ENCODE measurements at places on chromosomes 1 and 21.

DNA sequence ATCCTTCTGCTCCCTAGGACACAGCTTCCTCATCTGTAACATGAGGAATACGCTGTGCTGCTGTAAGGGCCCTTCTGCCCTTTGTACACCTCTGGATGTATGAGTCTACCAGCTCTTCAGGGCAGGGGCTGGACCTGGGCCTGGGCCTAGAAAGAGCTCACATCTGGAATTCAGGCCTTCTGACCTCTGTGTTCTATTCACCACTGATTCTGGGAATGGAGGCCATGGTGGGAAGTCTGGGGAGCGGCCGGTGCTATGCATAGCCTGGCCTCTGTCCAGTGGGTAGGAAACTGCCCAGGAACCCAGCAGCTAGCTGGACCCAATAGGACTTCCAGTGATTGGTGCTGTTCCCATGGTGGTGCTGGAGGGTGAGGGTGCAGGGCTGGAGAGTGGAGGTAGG, 11.0 kb upstream of the GPR61 start:
- DNase-seq = no peak

- no peak for DNase-seq
Observed at GRCh38 chr1:21035794-21036193, 140.9 kb downstream of the EIF4G3 start.

GRCh38 chr1:223046011-223046410, 97.0 kb downstream of the TLR5 start:
- no peak for DNase-seq

- no peak for DNase-seq
Observed at GRCh38 chr21:24470852-24471251, 1136.4 kb downstream of the MRPL39 start.

DNA sequence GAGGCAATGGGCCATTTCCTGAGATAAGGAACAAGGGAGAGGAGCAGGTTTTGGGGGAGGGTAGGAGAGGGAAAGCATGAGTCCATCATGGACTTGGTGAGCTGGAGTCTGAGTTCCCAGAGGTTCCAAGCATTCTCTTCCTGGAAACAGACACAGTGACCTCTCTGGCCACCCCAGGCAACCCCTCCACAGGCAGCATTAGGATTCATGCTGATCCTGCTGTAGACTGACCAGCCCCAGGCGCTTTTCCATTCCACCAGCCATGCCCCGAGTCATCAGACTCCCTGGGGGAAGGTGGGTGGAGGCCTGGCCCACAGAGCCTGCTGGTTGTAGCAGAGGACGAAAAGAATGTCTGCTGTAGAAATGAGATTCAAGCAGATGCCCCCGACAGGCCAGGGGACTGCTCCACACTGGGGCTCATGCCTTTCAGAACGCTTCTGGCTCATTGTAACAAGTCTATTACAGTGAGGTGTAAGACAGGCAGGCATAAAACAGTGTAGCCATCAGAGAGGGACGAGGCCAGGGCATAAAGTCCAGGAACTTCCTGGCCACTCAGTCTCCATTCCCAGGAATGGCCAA, 52.2 kb downstream of the KCND3 start:
- DNase-seq = no peak

DNA sequence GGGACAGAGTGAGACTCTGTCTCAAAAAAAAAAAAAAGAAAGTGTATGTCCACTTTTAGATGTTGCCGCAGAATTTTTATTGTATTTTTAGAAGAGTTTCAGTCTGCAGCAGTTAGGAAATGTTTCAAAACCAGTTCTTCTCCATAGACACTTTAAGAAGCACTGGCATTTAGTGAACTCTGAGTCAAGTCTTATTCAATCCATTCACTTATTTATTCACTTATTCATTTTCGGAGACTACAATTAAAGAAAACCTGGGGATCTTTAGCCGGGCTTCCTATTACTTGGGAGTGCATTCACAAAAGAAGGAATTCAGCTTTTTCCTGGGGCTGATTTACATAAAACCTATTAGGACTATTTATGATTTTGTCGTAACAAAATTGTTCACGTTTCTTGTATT, 12.3 kb downstream of the RCAN3 start:
- DNase-seq = no peak

DNA sequence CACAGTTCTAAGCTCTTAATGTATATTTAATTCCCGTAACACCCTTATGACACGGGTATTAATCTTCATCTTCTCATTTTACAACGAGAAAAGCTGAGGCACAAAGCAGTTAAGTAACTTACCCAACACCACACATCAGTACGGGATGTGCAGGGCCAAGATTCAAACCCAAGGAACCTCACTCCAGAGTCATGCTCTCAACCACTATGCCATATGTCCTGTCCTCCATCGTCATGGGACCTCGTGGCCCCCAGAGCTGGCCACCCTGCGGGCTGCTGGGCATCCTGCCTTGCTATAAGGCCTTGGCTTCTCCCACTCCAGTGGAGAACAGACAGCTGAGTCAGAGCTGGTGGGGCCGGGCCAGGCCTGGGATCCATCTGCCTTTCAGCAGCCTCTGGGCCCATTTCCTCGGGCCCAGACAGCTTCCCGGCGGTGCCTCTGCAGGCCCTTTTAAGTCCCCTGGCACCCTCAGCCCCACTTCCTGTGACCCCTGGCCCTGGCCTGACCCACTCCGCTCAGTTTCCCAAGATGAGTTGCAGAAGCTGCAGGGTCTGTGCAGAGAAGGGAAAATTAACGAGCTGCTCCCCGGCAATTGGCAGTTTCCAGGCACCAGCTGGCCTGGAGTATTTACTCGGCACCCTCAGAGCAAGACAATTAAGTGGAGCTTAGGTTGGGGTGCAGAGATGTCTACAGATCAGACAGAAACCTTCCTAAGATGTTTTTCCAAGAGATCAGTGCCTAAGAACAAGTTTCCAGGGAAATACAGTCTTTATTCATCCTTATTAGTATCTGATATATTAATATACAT, 98.2 kb downstream of the EPHB2 start:
- no peak for DNase-seq

DNA sequence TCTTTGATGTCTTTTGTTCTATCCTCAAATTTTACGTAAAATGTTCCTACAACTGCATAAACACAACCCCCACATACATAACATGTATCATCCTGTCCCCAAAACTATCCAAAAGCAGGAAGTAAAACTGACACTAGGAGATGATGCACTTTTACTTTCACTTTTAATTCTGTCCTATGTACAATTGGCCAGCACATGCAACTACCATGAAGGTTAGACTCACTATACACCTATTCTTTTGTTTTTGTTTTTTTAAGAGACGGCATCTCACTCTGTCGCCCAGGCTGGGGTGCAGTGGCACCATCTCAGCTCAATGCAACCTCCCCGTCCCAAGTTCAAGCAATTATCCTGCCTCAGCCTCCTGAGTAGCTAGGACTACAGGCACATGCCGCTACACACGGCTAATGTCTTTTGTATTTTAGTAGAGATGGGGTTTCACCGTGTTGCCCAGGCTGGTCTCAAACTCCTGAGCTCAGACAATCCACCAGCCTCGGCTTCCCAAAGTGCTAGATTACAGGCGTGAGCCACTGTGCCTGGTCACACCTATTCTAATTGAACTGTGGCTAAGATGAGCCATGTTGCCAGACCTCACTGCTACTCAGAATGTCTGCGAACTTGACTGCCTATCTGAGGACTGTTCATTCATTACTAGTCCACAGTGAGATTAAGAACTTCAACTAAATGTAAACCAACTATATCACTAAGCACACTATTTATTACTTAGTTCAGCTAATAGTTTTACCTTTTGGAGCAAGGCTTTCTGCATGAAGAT, 48.0 kb downstream of the TOR3A start:
- DNase-seq = no peak

GRCh38 chr1:59125154-59125553, 171.7 kb upstream of the FGGY start:
- no peak for DNase-seq

GRCh38 chr1:99725996-99726395, 40.4 kb downstream of the FRRS1 start:
- DNase-seq = no peak

GRCh38 chr21:44408226-44408625, 47.1 kb upstream of the LRRC3 start:
- no peak for DNase-seq

DNA sequence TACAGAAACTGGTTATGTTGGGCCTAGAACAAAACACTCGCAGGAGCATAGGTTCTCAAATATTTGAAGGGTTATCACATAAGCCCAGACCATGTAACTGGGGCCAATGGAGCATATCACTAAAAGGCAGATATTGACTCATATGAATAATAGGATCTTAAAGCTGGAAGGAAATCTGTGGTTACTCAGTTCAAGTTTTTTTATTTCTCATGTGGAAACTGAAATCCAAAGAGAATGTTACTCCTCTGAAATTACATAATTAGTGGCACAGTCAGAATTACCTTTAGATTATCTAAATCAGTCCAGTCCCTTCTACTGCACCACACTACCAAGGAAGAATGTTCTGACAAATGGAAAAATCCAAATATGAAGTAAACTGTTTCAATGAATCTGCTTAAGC, 12.0 kb downstream of the SLAMF8 start:
- no peak for DNase-seq

DNA sequence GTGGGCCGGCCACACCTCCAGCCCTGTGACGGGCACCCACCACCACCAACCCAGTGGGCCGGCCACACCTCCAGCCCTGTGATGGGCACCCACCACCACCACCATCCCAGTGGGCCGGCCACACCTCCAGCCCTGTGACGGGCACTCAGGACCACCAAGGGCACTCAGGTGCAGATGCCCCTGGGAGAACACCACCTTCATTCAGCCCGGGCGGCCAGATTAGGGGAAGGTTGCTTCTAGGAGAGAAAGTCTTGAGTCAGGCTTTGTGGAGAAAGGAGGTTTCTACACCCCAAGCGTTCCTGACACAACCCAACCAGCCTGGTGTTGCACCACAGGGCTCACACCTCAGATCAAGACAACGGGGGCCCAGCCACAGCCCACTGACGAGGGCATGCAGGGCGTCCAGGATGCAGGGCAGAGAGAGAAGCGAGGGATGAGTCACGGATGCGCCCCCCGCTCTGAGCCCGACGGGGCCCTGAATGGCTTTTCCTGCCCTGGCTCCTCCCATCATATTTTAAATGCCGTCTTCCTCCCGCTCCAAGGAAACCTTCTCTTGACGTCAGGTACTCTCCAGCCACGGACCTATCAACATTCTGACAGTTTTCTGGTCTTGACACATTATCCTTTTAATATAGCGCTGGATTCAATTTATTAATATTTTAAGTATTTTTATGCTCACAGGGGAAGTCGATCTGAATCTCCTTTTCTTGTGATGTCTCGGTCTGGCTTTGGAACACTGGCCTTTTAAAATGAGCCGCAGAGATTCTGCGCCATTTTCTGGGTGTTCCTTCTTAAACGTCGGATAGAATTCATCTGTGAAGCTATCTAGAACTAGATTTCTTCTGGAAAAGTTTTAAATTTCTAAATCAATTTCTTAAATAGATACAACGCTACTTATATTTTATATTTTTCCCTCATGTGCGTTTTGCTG, 631 bp upstream of the SPATC1L start:
- DNase-seq = peak; percentile 80

DNA sequence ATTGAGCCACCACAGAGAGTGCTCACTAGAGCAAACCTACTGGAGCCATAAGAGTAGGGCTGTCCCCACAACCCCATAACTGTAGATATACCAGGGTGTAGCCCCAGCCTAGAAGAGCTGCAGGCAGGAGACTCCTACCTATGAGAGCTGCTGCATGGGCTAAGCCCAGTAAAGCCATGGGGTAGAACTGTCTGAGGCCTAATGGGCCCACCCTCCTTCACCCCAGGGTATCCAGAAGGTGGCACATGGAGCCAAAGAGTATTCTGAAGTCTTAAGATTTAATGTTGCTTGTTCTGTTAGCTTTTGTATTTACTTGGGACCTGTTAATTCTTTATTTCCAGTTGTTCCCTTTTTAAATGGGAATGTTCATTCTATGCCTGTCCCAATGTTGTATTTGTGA, 1193.7 kb upstream of the ADGRL2 start:
- DNase-seq = no peak

DNA sequence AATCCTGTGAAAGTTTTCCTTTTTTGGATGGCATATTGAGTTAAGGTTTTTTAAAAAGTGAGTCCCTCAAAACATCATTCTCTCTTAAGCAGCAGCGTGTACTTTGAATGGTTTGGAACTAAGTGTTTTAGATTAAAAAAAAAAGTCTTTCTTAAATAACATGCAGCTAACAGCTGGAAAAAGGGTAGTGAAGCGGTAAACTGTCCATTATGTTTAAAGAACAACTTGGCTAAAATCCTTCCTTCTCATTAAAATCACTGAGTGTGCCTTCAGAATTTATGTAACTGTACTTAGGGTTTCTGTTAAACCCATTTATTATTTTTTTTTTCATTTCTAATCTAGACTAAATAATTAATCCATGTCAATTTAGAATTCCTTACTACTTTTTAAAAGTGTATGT, 254.2 kb upstream of the ADAMTS5 start:
- DNase-seq = no peak

DNA sequence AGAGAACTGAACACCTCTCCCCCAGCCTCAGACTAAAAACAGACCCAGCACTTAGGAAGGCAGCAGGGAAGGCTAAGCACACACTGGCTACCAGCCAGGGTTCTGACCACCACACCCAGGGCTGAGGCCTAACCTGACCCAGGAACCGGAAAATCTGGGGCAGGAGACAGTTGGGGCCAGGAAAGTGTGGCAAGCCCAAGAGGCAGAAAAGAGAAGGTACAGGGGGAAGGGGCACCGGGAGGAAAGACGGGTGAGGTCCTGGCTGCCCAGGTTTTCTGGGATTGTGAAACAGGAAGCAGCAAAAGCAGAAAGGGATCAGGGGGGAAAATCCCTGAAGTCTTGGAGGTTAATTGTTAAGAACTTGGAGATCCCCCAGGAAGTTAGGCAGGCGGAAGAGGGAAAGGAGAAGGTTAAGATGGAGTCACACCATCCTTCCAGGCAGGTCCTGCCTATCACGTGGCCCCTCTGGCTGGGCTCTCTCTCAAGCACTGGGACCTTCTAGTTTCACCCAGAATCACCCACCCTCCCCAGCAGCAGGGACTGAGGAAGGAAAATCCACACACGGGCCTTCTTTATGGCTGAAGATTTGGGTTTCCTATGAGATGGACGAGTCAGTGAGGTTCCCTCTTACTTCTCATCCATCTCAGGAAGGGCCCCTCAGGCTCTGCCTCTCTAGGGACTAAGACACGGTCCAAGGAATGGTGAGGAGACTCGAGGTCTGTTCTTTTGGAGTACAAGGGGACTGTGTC, 2.6 kb downstream of the HDGF start:
- DNase-seq = no peak

DNA sequence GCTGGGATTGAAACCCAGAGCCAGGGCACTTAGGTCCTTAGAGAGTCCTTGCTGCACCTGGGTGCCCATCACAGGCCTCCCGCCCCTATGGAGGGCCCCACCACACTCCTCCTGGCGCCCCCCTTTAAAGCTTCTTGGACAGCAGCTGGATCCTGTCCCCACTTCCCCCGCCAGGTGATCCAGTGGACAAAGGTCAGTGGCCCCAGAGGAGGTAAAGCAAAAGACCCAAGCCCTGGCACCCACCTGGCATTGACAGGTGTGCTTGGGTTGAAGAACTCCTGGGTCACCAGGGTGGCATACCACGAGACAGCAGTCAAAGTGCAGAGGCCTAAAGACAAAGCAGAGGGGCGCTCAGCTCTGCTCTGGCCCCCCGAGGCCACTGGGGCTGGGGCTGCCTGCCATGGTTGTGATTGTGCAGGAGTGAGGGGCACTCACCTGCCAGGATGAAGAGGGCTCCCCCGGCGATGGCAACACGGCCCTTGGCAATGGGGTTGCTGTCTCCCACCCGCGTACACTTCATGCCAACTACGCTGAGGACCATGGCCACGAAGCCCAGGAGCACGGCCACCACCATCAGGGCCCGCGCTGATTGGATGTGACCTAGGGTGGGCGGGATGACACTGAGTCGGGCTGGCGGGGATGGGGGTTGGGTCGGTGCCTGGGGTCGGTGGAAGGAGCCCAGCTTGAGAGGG, 1.9 kb downstream of the CLDN19 start:
- DNase-seq = no peak

Data from HEK293T (cell line).